ENCODE measurements at places on chromosomes 3 and 15. TPM values are rescaled to one million over a fixed set of nuclear protein-coding genes. Genes with fewer than 3 reads are reported as not detected.

DNA sequence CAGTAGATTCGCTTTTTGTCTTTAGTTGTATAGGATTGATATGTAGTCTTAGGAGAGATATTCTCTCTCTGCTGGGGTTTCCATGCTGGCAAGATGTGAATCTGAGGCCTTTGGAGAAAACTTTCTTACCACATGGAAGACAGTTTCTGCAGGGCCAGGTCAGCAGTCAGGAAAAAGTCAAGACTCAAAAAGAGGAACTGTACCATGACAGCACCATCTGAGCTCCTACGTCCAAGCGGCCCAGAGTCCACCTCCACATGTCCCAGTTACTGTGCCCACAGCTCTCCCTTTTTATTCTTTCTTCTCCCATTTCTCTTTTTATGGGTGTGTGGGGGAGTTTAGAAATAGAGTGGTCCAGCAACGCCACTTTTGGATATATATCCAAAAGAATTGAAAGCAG is 172.0 kb downstream of the MTHFS start:
- DNase-seq: no peak

- no peak for DNase-seq
Measured at GRCh38 chr3:117932441-117932840, 1102.2 kb downstream of the IGSF11 start.

The FRMD5 gene
- 42.5 TPM for total RNA-seq

The STRIT1 gene
- 0.79 TPM for total RNA-seq

- DNase-seq: no peak
Measured at GRCh38 chr3:192277477-192277876, 449.9 kb downstream of the FGF12 start.

- DNase-seq: no peak
Measured at GRCh38 chr3:71087143-71088018, 496.1 kb downstream of the FOXP1 start.

All from left ventricle myocardium superior (tissue), 1 donor.